ENCODE measurements at places on chromosomes 6 and 20.
A peak's percentile ranks its signal among the peaks of the same experiment; 100 is the strongest.

GRCh38 chr6:81531869-81532561 lies 220.5 kb downstream of the TENT5A start:
- DNase-seq = no peak

- DNase-seq = no peak
Measured at GRCh38 chr6:35048631-35049083, 92.5 kb downstream of the TCP11 start.

GRCh38 chr20:33531047-33531877 lies 41.4 kb downstream of the CBFA2T2 start:
- no peak for DNase-seq

DNA sequence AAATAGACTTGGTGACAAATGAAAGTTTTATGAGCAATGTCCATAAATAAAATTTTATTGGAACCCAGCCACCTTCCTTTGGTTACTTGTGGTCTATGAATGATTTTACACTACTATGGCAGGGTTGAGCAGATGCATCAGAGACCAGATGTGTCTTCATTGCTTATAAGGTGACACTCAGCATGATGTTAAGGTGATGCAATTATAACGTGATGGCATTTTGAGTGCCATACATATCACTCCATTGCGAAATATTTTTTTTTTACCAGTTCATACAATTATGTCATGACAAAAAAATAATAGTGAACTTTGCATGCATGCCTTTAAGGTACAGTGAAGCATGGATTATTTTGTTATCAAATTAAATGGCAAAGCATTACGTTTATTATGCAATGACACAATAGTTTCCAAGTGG lies 96.0 kb downstream of the ADTRP start:
- DNase-seq = no peak

- no peak for DNase-seq
Measured at GRCh38 chr6:47403801-47404200, 73.8 kb upstream of the CD2AP start.

DNA sequence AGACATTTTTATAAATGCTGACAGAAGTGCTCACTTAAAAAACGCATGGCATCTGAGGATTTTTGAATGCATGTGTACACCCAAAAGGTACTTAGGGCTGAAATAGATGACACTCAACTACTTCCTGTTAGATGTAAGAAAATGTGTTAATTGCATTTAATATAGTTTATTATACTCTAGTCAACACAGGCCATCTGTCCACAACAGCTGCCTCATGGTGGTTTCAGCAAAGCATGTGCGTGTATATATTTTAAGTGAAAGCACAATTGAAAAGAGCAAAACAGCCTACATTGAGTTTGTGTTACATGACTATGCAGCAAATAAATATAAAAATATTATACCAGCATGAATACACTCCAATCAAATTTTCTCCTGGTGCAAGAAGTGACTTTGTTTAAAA lies 1233.0 kb upstream of the EYS start:
- peak; percentile 38 for DNase-seq

GRCh38 chr20:3645309-3646066 lies 17.7 kb downstream of the GFRA4 start:
- DNase-seq = no peak

GRCh38 chr6:132648356-132648755 lies 10.6 kb downstream of the TAAR1 start:
- DNase-seq = no peak

- no peak for DNase-seq
Measured at GRCh38 chr6:45470131-45470738, 92.5 kb upstream of the SUPT3H start.

DNA sequence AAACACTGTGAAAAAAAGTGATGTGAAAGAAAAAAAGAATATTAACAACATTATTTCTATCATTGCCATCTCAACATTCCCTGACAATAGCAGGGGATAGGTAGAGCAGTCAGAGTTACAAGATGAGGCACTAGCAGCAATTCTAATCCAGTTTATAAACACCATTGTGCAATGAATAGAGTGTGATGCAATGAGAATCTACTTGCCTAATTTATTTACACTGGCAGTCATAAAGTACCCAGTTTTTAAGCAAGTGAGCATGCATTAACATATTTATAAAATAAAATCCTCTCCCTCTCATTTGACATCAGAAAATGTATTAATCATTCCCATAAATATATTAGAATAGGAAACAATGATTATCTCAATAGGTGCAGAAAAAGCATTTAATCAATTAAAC lies 2.5 kb upstream of the MANEA start:
- DNase-seq = peak; percentile 13

DNA sequence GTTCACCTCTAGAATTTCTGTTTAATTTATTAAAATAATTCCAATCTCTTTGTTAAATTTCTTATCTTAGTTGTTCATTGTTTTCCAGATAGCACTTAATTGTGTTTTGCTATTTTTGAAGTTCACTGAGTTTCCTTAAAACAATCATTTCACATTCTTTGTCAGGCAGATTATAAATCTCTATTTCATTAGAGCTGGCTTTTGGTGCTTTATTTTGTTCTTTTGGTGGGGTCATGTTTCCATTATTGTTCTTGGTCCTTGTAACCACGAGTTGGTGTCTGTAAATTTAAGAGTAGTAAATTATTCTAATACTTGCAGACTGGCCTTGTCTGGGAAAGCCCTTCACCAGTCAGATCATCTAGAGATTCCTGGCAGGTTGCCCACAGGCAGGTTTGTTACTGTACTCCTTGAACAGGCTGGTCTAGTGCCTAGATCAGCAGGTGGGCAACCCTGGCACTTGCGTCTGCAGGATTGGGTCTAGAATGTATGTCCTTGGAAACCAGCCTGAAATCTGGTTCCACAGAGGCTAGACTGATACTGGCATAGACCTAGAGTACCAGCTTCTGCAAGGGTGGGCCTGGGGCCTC lies 110.4 kb downstream of the ADGB start:
- peak; percentile 86 for DNase-seq

- no peak for DNase-seq
Measured at GRCh38 chr6:130674604-130675003, 152.6 kb upstream of the SMLR1 start.

DNA sequence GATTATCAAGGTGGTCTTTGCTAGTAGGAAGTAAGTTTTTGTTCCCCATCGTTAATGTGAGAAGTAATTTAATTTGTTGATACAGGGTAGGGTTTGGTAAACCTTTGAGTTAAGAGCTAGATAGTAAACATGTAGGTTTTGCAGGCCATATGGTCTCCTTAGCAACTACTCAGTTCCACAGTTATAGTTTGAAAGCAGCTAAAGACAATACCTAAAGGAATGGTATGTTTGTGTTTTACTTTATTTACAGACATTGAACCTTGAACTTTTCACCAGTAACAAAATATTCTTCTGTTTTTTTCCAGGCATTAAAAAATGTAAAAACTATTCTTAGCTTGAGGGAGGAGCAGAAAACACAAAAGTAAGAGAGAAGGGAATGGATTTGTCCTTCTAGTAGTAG lies 1.7 kb downstream of the CAP2 start:
- no peak for DNase-seq

DNA sequence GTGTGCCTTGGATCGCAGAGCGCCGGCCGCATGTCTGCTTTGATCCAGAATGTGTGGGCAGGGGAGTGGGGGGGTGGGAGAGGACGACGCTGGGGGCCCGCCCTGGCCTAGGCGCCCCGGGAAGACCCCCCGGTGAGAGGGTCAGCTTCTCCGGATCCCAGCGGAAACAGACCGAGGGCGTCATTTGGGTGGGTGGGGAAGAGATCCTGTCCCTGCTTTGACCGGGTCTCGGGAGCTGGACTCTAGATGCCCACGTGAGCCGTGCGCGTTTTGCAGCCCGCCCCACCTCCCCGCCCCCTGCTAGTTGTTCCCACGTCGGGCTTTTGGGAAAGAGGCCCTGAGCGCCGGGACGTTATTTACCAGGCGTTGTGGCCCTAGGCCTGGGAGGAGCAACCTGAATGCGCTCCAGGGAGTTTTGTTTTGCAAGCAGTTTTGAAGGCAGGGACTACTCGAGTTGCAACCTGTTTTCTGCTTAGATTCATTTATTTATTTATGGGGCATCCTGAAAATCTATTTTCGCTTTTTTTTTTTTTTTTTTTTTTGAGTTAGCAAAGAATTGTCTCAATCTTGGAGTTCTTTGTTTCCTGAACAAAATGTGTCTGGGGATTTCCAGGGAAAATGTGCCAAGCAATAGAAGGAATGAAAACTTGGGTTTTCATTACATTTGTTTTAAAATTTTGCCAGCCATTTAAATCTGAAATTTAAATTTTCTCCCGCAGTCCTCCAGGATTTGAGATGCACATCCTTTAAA lies 1.6 kb downstream of the DSP start:
- peak; percentile 54 for DNase-seq

GRCh38 chr6:149334682-149335160 lies 17.2 kb downstream of the TAB2 start:
- no peak for DNase-seq

- no peak for DNase-seq
Measured at GRCh38 chr20:37421988-37422387, 76.0 kb downstream of the SRC start.

- DNase-seq = peak; percentile 44
Measured at GRCh38 chr6:64012351-64013001, 376.9 kb downstream of the PHF3 start.

DNA sequence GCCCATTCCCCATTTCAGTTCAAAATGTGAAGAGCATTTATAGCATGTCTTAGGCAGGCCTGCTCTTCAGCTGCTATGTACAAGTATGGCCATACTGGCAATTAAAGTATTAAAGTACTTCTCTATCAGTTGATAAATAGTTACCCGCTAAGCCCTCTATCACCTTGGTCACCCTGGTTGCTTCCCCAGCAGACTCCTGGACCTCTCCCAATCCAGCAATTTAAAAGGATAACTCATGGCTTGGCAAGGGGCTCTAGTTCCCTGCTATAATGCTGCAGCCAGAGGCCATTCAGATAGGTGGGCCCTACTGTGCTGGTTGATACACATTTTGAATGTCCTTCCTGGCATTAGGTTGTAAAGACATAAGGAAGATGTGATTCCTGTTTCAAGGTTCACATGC lies 7.0 kb downstream of the C6orf163 start:
- no peak for DNase-seq

DNA sequence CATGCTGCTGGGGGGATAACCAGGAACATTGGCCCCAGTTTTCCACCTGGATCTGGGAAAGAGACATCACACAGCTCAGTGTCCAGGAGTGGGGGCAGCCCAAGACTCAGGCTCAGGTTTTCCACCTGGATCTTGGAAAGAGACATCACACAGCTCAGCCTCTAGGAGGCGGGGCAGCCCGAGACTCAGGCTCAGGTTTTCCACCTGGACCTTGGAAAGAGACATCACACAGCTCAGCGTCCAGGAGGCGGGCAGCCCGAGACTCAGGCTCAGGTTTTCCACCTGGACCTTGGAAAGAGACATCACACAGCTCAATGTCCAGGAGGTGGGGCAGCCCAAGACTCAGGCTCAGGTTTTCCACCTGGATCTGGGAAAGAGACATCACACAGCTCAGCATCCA lies 361.6 kb downstream of the THBS2 start:
- no peak for DNase-seq

DNA sequence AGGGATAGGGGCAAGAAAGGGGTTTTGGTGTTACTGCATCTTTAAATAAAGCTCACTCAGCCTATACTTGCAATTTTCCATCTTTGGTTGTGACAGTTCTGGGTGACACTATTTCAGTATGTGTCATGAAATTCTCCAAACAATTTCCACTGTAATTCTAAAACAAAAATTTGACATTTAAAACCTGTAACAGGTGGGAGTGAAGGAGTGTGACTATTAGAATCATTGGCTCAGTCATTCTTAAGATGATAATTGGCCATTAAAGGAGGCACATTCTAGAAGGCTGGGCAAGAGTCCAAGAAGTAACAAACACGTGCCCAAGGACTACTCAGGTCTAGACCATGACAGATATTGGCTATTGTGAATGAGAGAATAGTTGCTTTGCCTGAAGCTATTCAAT lies 153.3 kb upstream of the ARG1 start:
- DNase-seq = no peak

DNA sequence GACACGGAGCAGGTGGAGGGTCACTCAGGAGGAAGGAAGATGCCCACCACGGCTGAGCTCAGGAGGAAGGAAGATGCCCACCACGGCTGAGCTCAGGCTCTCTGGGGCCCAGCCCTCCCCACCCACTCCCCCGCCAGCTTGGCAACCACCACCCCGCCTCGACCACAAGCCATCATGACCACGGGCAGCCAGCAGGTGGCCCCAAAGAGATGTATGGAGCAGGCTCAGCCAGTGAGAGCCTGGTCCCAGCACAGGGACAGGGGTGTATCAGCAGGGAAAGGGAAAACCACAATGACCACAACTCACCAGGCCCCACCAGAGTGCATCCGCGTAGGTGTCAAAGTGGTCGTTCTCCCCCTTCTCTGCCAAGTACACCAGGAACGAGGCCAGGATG lies 30.4 kb downstream of the KCNQ2 start:
- DNase-seq = peak; percentile 46

GRCh38 chr6:43771858-43772680 lies 2.1 kb downstream of the VEGFA start:
- DNase-seq = no peak

- DNase-seq = peak; percentile 52
Measured at GRCh38 chr6:6721606-6722005, 133.1 kb downstream of the LY86 start.

- DNase-seq = no peak
Measured at GRCh38 chr6:75524322-75524972, 30.8 kb upstream of the FILIP1 start.

GRCh38 chr6:45448417-45449389 lies 71.0 kb upstream of the SUPT3H start:
- no peak for DNase-seq

DNA sequence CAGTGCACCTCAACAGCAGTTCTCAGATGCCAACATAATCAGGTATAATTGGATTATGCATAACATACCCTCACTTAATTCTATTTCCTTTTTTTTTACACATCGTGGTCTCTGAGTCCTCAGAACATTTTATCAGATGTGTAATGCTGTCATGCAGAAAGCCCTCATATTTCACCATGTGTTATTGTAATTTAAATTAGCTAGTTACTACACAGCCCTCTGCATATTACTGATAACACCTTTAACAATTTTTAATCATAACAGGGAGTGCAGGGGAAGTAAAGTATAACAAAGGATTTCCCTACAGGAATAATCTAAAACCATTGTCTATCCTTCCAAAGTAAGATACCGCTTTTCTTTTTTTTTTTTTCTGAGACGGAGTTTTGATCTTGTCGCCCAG lies 91.9 kb upstream of the CCDC28A start:
- DNase-seq = no peak

DNA sequence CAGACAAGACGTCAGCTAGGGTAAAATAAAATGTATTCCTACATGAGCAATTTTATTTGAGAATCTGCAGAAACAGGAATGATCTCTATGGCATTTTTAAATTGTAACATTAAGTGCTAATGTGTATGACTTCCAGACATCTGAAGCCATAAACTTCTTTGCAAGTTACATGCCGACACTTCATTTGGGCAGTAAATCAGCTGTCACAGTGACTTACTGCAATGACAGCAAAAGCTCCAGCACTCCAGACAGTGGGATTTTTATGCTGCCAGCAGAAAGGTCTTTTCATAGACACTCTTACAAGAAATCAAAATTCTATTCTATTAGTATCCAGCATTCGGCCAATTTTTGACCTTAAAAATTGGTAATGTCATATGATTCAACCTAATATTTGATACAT lies 156.3 kb upstream of the SNX9 start:
- no peak for DNase-seq

GRCh38 chr6:2714111-2714895 lies 36.4 kb downstream of the MYLK4 start:
- no peak for DNase-seq

GRCh38 chr6:139060332-139060731 lies 31.8 kb downstream of the ABRACL start:
- DNase-seq = no peak

Data from NCI-H1105 (cell line).